ENCODE measurements at places on chromosomes 1 and 21.

- DNase-seq = no peak
These were observed 34.9 kb upstream of the TACSTD2 start for GRCh38 chr1:58611861-58612385.

DNA sequence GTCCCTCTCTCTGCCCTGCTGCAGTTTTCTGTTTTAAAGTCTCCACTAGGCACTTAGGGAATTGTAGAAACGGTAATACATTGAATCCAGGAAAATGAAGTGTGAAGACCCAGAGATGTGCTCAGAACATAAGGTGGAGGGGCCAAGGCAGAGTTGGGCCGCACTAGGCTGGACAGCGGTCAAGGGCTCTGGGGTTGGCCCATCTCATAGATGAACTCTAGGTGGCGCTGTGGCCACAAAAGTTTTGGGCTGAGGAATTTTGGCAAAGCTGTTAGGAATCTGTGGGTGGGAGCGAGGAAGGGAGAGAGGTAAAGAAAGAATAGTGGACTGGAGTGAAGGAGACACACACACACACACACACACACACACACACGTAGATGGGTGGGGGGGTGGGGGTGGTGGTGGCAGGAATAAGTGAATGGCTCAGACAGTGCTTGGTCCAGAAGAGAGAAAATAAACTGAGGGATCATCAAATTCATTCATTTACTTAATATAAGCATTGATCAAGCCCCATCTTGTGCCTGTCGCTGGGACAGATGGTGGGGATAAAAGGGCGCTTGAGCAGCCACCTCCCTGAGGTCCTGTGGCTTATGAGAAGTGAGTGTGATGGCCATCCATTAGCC is 258.5 kb downstream of the TRABD2B start:
- DNase-seq = no peak

DNA sequence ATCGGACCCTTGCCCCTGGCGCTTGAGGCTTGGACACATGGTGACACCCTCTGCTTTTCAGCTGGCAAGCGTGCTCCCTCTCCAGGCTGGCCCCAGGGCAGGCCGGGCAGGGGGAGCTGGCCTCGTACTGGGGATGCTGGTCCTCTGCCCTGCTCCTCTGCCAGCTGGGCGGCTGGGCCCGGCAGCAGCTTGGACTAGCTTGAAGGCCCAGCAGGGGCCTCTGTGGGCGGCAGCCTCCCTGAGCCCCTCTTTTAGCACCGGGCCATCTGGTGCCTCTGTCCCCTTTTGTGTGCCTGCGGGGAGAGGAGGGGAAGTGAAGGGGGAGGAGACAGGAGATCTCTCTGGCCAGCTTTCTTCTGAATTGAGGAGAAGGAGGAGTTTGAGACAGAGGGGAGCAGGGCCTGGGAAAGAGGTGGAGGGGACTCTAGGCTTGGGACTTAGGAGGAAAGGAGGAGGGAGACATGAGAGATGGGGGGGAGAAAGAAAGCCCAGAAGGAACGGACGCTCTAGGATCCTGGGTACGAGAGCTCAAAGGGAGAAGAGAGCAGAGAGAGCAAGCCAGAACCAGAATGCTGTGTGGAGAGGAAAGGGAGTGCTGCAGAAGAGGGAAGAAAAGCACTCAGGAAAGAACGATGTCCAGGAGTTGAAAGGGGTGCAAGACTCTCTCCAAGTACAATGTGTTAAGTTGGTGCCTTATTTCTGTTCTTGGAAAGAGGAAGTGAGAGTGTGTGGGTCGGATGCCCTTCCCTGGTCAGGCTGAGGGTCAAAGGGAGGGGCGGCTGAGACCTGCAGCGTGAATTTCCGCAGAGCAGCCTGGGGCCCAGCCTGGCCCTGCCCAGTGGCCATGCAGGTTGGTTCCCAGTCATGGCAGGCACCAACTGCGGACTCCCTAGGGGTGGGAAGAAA is 40.3 kb downstream of the IER5 start:
- no peak for DNase-seq

DNA sequence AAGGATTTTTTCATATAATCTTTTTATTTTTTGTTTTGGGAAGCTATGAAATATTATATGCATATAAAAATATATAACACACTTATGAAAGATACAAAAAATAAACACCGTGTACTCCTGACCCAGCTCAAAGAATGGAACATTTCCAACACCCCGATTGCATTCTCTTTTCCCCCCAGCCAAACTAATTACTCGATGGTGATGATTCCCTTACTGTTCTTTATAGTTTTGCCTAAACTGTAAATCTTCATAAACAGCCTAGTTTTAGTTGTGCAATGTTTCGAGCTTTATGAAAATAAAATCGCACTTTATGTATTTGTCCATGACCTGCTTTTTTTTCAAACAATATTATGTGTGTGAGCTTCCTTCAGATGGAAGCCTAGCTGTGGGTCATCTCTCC is 352.0 kb upstream of the KAZN start:
- no peak for DNase-seq

Measured in epithelial cell of proximal tubule (primary cell).